ENCODE measurements at places on chromosomes 5 and 9. TPM values are rescaled to one million over a fixed set of nuclear protein-coding genes. Genes with fewer than 3 reads are reported as not detected.

Gene PCDHA1
- total RNA-seq: not detected

GRCh38 chr5:174542471-174542870 lies 181.9 kb upstream of the MSX2 start:
- DNase-seq: no peak

GRCh38 chr9:127539982-127540663 lies 72.0 kb upstream of the STXBP1 start:
- DNase-seq: no peak

GRCh38 chr5:138655530-138656190 lies 80.5 kb upstream of the HSPA9 start:
- DNase-seq: peak; percentile 77

- DNase-seq: no peak
Observed at GRCh38 chr9:99085949-99086948, 18.7 kb upstream of the TGFBR1 start.

DNA sequence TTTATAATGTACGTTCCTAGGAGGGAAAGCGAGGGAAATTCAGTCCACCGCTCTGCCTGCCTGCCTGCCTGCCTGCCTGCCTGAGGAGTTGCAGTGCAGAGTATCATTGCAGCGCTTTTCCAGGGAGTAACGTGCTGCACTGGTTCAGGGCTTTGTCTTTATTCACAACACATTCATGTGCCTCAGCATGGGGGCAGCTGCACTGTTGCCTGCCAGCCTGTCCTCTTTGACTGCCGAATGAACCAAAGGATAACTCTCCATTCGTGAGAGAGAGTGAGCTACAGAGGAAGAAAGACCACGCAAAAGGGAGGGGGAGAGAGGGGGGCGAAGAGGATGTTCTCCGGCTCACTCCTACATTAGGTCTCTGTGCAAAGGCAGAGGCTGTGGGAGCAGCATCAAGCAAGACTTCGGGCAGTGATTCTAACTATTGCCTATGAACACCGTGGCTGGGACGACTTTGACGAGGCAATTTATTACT lies 791.2 kb downstream of the MAT2B start:
- no peak for DNase-seq
